ENCODE measurements at places on chromosomes 6 and 20.

- no peak for DNase-seq
These were observed 41.5 kb upstream of the GFOD1 start for GRCh38 chr6:13528777-13529343.

GRCh38 chr20:41057999-41058673 is 29.5 kb downstream of the TOP1 start:
- DNase-seq, result no peak

DNA sequence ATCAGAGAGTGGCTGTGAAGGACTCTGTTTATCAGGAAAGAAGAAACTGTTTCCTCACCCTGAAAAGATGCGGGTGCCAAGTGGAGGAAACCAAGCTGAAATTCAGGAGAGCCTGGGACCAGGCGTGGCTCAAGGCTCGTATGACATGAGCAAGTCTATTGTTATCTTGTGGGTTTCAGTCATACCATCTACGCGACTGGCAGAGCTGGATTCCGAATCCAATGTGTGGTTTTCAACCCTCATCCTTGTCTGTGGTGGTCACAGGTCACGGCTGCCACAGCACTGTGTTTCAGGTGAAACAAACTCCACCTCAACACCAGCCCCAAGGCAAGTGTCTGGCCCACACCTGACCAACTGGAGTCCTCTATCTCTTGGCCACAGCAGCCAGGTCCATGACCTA is 9.1 kb downstream of the MC3R start:
- no peak for DNase-seq

DNA sequence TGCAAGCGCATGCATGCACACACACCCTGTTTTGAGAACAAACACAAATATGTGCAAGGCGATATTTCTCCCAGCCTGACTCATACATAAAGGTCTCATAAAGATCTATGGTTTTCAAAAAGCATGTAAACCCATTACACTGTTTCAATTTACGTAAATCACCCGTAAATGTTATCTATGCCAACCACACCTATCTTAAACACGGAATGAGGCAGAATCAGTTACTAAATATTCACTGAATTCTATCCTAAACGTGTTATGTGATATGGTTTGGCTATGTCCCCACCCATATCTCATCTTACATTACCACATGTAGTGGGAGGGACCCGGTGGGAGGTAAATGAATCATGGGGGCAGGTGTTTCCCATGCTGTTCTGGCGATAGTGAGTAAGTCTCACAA is 621.6 kb downstream of the KIF16B start:
- no peak for DNase-seq

DNA sequence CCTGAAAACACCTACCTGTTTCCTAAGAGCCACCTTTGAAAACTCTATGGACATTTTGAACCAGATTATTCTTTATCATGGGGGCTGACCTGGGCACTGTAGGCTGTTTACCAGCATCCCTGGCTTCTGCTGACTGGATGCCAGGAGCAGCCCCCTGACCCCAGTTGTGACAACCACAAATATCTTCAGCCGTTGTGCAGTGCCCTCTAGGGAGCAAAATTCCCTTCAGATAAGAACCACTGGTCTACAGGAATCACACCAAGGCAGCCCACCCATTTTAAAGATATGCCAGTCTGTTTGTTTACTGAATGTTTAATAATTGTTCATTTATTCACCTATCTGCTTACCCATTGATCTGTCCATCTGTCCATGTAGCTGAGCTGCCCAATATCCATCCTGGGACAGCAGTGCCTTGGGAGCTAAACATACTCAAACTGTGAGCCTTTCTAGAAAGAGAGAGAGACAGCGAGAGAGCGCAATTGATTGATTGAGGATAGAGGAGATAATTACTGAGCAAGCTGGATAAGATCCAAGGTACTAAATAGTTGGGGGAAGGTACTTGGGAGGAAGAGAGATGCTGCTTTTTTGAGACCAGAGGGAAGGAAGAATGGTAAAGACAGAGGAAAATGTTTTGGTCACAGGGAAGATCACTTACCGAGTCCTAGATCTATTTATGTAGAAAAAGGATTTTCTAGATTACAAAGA is 276.8 kb downstream of the NRN1 start:
- DNase-seq, result no peak

DNA sequence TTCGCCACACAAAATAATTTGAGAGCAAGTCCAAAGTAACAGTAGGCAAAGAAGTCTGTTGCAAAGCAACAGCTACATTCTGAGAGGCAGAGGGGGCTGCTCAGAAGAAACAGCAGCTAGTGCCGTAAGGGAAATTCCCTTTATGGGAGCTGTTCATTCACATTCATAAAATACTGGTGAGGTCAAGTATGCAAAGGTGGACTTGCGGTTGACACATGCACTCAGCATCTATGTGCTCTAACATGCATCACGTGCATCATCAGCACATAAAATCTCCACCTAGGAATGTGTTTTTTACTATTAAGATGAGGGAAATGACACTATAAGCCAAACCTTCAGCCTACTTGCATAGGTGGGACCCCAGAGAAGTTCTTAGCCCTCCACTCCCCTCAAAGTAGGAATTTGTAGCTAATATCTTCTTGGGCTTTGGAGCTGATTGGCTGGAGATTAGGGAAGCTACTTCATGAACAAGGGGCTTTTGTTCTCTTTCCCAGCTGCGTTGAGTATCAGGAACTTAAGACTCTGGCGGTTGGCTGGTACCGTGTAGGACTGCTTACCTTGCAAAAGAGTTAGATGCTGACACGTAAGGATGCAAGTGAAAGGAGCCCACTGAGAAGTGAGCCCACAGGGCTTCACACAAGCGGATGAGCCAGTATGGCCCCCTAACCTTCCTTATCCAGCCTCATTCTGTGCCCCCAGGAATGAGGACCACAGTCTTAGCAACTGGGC is 12.4 kb downstream of the CST3 start:
- no peak for DNase-seq

- DNase-seq, result no peak
These were observed 60.9 kb upstream of the RBM24 start for GRCh38 chr6:17220040-17220910.

DNA sequence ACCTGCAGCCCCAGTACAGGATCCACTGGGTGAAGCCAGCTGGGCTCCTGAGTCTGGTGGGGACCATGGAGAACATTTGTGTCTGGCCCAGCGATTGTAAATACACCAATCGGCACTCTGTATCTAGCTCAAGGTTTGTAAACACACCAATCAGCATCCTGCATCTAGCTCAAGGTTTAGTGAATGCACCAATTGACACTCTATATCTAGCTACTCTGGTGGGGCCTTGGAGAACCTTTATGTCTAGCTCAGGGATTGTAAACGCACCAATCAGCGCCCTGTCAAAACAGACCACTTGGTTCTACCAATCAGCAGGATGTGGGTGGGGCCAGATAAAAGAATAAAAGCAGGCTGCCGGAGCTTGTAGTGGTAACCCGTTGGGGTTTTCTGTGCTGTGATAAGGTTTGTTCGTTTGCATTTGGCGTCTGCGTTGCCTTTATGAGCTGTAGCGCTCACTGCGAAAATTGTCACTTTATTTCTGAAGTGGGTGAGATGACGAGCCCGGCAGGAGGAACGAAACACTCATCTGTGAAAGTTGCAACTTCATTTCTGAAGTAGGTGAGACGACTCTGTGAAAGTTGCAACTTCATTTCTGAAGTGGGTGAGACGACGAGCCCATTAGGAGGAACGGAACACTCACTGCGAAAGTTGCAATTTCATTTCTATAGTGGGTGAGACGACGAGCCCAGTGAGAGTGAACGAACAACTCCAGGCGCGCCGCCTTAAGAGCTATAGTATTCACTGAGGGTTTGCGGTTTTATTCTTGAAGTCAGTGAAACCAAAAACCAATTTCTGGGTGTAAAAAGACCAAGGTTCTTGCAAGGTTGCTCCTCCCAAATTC is 31.1 kb downstream of the SERPINB6 start:
- peak; percentile 73 for DNase-seq

DNA sequence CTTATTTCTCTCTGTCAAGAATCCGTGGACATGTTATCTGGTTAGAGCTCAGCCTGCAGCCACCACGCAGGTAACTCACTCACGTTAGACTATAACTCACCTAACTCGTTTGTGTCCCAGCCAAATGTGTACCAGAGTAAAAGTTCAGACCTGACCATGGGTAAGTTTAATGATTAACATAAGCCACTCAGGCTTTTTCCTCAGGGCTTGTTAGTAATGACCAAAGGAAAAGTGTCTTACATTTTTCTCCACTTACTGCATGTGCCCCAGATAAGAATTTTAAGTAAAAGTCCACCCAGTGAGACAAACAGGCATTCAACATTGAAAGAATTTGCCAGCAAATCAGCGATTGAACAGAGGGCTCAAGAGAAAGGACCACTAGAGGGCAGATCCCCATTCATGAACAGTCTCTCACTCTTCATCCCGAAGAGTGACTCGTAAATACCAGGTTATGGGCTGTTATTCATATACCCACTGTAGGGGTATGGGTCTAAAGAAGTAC is at the start of gene PKHD1:
Gene PKHD1 (minus strand): TSS at position 116 of the 502 bp plus-strand sequence. CDS start 2,680 bp downstream, outside the sequence.
- no peak for DNase-seq

- no peak for DNase-seq
These were observed 24.4 kb downstream of the CNR1 start for GRCh38 chr6:88141561-88142296.

DNA sequence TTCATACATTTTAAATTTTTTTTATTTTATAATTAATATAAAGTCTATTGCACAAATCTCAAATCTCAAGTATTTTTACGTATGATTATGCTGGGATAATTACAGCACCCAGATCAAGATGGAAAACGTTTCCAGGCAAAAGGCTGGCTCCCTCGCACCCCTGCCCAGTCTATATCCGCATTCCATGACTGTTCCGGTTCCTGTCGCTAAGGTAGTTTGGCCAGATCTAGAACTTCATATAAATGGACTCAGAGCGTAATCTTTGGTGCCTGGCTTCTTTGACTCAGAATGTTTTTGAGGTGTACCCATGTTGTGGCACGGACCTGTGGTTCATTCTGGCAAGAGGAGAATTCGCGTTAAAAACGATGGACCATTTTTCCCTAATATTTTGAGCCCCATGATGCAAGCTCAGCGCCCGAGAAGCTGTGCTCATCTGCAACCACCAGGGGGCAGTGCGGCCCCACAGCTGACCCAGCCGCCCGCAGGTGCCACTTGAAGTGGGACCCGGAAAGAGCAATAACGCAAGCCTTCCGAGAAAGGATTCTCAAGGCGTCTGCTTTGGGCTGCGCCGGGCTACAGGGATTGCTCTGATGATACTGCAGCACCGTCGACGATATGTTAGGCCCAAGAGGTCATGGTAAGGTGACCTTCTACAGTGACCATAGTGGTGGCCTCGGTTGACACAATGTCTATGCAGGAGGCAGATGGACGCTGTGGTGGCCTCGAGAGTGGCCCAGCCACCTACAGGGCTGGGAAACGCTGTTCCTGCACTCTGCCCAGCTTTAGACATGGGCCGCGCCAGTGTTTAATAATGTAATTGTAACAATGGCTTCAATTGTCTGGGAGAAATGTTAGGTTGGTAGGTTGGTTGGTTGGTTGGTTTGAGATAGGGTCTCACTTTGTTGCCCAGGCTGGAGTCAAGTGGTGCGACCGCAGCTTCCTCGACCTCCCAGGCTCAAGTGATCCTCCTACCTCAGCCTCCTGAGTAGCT is 160.1 kb downstream of the ZMYND8 start:
- peak; percentile 83 for DNase-seq

GRCh38 chr6:7454696-7455358 is 65.2 kb downstream of the RIOK1 start:
- no peak for DNase-seq

DNA sequence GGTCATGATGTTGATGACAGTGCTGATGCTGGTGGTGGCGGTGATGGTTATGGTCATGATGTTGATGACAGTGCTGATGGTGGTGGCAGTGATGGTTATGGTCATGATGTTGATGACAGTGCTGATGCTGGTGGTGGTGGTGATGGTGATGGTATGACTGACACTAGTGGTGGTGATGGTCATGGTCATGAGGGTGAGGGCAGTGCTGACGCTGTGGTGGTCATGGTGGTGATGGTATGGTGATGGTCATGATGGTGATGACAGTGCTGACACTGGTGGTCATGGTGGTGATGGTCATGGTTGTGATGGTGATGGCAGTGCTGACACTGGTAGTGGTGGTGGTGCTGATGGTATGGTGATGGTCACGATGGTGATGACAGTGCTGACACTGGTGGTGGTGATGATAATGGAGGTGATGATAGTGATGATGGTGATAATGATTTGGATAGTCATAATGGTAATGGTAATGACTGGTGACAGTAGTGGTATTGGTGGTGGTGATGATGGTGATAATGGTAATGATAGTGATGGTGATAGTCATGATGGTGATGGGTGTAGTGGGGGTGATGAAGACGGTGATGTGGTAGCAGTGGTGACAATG is 206.2 kb downstream of the CDH4 start:
- DNase-seq, result no peak

- no peak for DNase-seq
These were observed 399 bp upstream of the REPS1 start for GRCh38 chr6:138988469-138988834.

DNA sequence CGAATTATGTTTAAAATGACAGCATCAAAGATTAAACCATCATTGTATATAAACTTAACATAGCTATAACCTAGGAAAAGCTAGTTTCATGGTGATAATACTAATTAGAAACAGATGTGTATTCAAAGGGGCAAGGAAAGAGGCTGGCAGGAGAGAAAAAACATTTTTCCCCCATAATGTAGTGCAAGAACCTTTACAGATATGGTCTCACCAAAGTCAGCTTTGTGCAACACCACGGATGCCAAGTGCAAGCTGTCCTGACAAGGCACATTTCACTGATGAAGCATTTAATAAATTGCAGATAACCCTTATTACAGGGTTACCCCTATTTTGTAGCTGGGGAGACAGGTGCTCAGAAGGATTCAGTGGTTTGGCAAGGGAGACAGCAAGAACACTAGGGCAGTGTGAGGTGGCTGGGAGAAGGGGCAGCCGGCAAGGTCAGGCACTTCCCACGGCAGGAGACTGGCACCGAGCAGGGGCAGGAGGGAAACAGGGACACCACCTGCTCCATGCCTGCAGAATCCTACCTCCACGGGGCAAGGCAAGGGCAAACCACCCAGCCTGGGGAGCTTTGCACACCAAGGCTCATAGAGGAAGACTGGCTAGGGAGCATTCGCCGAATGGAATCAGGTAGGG is 6.5 kb downstream of the RPS6KA2 start:
- DNase-seq, result no peak

- DNase-seq, result no peak
These were observed 40.7 kb downstream of the FAXC start for GRCh38 chr6:99308788-99309187.

DNA sequence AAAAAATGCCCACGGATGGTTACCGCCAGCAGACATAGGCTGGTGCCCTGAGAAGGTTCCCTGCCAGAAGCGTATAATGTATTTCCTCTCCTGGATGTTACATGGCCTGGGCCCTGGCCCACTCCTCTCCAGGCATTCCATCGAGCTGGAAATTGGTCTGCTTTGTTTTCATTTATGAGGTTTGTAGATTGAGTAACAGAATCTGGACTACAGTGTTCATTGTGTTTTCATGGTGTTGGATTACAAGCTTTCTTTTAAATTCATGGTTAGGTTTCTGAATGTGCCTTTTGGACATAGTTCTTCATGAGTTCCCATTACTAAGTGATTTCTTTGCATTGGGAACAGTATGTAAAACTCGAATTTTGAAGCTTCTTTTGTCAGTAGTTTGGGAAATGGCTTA is 6.4 kb downstream of the TIAM2 start:
- DNase-seq, result no peak

- DNase-seq, result no peak
These were observed 1513.7 kb downstream of the GRIK2 start for GRCh38 chr6:102907181-102907580.
